A673 (cell line): ENCODE measurements at places on chromosomes 7 and 10.

- DNase-seq: peak; percentile 86
Observed at GRCh38 chr10:77391605-77392235, 245.9 kb downstream of the KCNMA1 start.

GRCh38 chr7:137935884-137936508, 65.9 kb downstream of the CREB3L2 start:
- no peak for DNase-seq

DNA sequence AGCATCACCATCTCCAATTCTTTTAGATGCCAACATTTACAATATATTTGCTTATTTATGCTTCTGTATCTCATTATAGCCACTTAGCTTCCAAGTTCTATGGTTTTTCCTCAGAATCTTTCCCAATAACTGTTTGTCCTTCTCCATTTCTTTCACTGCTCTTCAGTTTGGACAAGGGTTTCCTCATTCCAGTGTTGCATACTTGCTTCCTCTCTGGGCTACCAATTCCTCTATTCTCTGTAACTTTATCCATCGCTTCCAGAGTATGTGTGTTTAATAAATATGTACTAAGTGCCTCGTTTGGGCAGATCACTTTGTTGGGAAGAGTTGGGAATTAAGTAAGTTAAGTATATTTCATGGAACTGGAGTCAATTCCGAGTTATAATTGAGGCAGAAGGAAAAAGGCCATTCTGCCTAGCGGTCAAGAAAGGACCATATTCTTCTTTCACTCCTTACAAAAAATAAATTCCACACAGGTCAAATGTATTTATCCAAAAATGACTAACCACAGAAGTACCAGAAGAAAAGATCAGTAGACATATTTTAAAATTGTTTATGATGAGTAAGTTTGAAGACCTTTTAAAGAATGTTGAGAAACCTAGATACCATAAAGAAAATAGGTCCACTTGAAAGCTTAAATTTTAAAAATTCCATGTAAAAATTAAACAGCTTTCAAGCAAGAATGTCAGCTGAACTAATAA, 10.8 kb downstream of the STAMBPL1 start:
- no peak for DNase-seq

GRCh38 chr7:47451851-47452205, 130.1 kb downstream of the TNS3 start:
- DNase-seq: no peak

GRCh38 chr7:28718545-28718944, 239.6 kb downstream of the TRIL start:
- DNase-seq: no peak

DNA sequence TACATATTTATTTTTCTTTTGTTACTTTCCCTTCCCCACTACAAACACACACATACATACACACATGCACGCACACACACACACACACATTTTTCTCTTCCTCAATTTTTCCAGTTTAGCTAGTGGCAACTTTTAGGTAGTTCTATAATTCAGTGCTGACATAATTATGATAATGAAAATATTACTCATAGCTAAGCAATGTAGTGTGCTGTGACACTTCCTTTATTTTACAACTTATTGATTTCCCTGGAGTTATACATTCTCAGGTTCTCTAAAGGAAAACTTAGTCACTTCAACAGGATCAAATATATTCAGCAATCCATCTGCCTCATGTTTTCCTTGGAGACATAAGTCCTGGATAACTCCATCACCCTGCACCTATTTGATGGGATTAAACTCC, 151.6 kb downstream of the CACNA2D1 start:
- DNase-seq: peak; percentile 57
